Stimulated activated naive CD8-positive, alpha-beta T cell treated with anti-CD3 and anti-CD28 coated beads, Interleukin-15, amount 100 ng/mL, for 72 hours (primary cell): ENCODE measurements at places on chromosomes 7 and 10.

- peak; percentile 28 for DNase-seq
Measured at GRCh38 chr10:123995461-123996131, 97.8 kb downstream of the CHST15 start.

GRCh38 chr7:115632636-115633035 is 397.9 kb downstream of the TFEC start:
- DNase-seq, result no peak

GRCh38 chr10:91088300-91089140 is 131.9 kb upstream of the PCGF5 start:
- DNase-seq, result no peak

GRCh38 chr7:149023662-149024061 is 4.6 kb downstream of the PDIA4 start:
- no peak for DNase-seq
